GF-D8 (cell line): ENCODE measurements at places on chromosomes 11 and 22.

DNA sequence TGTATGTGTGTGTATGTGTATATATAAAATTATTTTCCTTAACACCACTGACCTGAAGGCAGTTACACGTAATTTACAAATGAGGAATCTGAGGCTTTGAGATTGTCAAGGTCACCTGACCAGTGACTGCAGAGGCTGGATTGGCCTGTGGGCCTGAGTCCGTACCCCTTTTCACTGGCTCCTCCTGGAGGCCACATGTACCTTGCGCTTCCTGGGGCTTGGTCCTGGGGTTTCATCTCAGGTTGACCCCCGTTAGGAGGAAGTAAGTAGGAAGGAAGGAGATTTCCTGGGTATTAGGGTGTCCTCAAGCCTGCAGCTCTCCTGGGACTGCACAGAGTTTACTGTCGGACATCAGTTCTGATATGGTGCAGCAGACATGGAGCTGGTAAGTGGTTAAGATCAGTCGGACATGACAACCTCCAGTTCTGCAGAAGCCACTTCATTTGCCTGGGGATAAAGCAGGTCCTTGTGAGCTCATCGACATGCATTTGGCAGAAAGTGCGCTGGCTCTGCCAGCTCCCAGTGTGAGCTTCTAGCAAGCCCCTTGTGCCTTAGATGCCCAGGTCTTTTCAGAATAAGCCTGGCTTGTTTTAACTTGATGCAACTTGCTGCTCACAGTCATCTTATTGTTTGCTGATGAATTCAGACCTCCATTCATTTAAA lies 36.6 kb downstream of the ST3GAL4 start:
- peak; percentile 100 for DNase-seq

DNA sequence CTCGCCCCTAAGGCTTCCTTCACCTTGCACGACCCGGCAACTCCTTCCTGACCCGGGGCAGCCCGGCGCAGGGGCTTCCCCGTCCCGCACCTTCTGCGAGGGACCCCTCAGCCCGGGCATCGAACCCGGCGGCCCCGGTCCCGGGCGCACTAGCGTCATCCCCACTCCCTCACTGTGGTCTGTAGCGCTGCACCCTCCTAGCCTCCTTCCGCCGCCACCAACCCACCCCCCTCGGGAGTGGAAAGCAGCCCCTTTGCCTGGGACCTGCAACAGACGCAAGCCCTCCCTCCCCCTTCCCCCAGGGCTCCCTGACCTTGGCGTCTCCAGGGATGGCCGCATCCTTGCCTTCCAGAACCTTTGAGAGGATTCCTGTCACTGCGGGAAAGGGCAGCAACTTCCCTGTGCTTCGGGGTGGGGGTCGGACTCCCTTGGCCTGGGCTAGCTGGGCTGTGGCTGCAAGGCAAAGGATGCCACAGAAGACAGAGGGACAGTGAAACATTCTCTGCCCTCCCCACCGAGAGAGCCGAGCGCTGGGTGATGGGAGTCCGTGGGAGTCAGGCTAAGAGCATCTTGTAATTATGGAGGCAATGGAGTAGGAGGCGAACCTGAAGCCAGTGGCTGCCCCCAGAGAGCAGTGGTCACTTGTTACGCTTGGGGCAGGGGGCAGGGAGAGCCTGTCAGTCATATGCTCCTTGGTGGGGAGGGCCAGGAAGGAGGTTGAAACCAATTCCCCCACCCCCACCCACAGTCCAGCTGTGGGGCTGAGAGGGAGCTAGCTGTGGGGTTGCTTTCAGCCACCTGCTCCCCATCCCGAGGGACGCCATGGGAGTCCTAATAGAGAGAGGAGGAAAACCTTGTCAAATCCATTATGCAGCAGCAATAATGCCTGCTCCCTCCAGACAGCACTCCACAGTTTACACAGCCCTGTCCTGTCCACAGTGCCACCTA lies 920 bp downstream of the TMEM132A start:
- no peak for DNase-seq

DNA sequence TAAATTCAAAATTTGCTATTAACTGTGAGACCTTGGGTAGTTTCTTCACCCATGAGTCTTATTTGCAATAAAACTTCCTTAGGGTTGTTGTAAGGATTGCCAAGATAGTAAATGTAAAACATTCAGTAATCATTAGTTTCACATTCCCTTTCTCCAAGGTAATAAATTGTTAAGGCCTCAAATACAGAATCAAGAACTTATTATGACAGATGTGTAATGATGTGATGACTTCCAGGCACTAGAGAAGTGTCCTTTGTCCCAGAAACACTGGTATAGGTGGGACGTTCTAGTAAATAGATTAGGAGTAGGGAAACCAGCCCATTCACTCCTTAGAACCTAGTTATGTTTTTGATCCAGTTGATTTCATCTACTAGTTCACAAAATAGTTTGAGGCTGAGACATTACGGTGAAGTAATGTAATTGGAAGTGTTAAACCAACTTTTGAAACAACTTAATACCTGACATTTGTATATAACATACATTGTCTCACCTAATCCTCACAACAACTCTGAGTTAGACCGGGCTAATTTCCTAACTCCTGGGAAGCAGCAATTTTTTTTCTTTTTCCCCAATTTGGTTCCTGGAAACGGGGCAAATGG lies 25.5 kb downstream of the CTNND1 start:
- no peak for DNase-seq

DNA sequence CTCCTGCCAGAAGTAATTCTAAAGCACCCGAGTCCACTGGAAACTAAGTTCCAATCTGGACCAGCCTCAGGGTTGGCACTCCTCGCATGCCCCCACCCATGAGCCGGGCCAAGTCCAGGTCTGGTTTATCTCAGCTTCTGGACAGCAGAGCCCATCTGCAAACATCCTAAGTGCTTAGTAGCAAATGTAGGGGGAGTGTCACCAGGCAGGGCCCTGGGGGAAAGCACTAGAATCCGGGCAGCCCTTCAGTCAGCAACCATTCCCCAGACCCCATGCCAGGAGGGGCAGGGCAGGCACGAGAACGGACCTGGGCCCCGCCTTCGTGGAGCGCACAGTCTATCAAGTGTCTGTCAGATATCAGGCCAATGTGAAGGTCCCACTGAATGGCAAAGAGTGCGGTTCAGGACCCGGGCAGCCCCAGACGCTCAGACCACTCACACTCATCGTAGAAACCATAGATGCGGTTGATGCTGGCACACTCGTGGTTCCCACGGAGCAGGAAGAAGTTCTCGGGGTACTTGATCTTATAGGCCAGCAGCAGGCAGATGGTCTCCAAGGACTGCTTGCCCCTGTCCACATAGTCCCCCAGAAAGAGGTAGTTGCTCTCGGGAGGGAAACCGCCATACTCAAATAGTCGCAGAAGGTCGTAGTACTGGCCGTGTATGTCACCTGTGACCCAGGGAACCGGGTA lies 1.3 kb downstream of the PPP1CA start:
- no peak for DNase-seq

- DNase-seq = no peak
Observed at GRCh38 chr11:61688365-61689163, 8.4 kb downstream of the DAGLA start.

- no peak for DNase-seq
Observed at GRCh38 chr11:75565916-75566762, 4.1 kb downstream of the SERPINH1 start.

DNA sequence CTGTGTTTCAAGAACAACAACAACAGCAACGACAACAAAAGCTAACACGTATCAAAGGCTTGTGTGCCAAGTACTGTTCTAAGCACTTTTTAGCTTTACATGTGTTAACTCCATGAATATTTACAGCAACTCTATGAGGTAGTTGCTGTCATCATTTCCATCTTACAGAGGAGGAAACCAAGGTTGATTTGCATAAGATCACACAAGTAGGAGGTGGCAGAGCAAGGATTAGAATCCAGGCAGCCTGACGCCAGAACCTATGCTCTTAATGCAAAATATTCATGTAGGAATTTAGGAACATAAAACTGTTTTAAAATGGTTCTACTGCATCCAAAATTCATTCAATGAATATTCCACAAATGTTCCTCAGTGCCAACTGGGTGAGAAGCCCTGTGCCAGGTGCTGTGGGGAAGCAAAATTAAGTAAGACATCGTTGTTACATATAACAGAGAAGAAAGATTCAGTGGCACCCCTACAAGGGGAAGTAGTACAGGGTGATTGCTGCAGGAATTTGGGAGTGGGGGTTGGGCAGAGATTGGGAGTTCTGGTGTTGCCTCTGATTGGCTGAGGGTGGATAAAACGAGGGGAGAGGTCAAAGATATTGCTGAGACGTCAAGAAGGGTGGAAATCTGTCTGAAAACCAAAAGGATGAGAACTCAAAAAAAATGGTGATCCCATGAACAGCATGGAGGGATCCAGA lies 86.1 kb upstream of the ARHGAP20 start:
- no peak for DNase-seq

GRCh38 chr11:71426413-71426812 lies 21.8 kb downstream of the DHCR7 start:
- DNase-seq = no peak

DNA sequence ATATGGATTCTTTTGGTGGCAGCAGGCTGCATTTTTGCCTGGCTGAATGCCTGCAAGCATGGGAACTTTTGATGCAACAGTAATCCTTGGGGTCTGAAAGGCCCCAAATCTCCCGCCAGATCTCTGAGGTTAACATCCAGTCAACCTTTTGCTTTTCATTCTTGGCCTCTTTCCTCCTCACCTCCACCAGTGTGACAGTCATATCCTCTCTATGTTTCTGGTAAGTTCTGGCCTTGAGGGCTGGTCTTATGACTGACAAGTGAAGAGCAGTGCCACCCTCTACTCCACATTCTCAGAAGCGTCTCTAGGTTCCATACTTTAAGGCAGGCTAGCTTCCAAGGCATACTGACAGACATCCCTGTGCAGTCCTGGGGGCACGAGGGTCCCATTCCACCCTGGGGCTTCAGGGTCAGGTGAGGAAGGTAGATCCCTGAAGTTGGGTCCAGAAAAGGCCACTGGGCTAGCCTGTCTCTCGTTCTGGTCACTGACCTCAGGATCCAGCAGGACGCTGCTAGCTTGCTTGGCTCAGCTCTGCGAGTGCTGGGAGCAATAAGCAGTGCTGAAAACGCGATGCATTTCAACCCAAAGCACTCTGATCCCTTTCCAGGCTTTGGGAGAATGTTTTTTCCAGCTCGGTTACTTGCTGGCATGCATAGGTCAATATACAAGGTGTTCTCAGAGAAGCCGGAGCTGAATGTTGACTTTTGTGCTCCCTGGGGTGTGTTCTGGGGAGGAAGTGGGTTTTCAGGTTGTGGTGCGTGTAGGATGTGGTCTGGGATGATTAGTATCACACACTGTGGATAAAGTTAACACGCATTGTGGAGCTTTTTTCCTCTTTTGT lies 75.2 kb downstream of the PTPRJ start:
- peak; percentile 18 for DNase-seq

- no peak for DNase-seq
Observed at GRCh38 chr11:19474954-19475721, 234.4 kb upstream of the E2F8 start.
